Ureter (tissue), 1 donor: ENCODE measurements at places on chromosomes 16 and 17. TPM values are rescaled to one million over a fixed set of nuclear protein-coding genes. Genes with fewer than 3 reads are reported as not detected.

DNA sequence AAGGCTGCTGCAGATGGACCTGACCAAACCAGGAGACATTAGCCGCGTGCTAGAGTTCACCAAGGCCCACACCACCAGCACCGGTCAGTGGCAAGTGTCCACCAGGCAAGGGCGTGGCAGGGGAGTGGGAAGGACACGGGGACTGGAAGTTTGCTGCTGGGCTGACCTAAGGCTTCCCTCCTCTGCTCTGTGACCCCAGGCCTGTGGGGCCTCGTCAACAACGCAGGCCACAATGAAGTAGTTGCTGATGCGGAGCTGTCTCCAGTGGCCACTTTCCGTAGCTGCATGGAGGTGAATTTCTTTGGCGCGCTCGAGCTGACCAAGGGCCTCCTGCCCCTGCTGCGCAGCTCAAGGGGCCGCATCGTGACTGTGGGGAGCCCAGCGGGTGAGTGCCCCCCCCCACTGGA lies 4.8 kb downstream of the HSD11B2 start:
- DNase-seq, result no peak

Gene KRT25
- total RNA-seq, result not detected

- DNase-seq, result no peak
Measured at GRCh38 chr17:81608082-81608481, 28.8 kb downstream of the NPLOC4 start.

DNA sequence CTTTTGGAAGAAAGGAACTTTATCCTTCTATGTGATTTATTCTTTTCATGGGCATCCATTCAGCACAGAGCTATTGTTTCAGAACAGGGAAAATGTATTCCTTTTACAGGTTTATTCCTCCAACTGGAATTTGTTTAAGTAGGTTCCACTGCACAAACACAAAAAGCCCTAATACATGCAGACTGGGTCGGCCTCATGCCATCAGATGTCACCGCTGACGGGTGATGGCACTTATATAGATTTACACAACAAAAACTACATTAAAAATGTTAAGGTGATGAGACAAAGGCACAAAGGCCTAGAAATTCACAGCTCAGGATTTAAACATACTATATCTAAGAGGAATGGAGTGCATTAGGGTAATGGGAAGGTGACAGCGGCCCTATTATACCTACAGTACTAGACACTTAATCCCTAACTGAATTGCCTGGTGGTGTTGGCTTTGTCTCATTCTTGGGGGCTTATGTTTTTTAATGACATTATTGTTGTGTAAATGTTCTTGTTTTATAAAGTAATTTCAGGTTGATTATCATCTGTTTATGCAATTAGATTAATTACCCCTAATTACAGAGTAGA lies 276.4 kb upstream of the PSMD7 start:
- no peak for DNase-seq

- no peak for DNase-seq
Measured at GRCh38 chr17:77281122-77281903, 140.5 kb downstream of the SEC14L1 start.

Gene SOCS1
- total RNA-seq, result 6.9 TPM

Gene TEKT1
- total RNA-seq, result not detected

Gene KCNJ18
- total RNA-seq, result not detected

Gene CBFB
- 53.5 TPM for total RNA-seq

DNA sequence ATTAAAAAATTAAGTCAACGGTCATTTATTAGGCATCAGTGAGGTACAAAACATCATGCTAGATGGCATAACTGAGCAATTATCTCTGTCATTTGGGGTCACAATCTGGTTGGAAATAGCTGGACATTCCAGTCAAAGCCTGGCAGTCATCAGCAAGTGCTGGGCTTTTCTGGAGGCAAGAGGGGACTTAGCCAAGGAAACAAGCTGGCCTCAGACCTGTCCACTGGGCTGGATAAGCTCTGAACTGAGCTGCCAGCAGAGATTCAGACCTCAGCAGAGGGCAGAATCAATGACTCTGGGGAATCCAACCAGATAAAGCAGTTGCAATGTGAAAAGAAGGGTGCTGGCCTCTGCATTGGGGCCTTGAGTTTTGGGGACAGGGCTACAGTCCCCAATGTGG lies 161.9 kb upstream of the NOL11 start:
- DNase-seq, result no peak

GRCh38 chr16:79436885-79437284 lies 163.7 kb downstream of the MAF start:
- no peak for DNase-seq

Gene KRT31
- total RNA-seq, result not detected
